ENCODE measurements at places on chromosomes 3 and 15. TPM values are rescaled to one million over a fixed set of nuclear protein-coding genes. Genes with fewer than 3 reads are reported as not detected.

DNA sequence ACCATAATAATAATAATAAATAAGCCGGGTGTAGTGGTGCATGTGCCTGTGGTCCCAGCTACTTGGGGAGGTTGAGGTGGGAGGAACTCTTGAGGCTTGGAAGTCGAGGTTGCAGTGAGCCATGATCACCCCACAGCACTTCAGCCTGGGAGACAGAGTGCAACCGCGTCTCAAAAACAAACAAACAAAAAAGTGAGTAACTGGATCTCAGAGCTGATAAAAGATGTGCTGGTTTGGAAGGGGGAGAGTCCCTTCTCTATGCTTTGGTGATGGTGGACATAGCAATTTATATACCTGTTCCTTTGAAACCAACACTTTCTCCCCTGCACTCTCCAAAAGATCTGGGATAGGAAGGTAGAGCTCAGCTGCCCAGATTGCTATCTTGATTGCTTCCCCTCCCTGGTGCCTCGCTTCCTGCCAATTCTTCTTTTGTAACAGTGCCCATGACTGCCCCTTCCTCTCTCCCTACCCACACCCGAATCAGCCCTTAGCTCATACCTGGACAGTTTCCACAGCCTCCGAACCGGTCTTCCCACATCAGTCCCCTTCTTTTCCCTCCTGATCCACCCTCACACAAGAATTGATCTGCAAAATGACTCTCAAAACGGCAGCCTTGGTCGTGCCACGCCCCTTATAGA lies 55.1 kb upstream of the UBE2E1 start:
- DNase-seq = no peak

GRCh38 chr15:40739047-40739446 lies 16.0 kb downstream of the RMDN3 start:
- DNase-seq = no peak

- no peak for DNase-seq
These were observed 21.7 kb downstream of the PARP16 start for GRCh38 chr15:65264863-65265430.

DNA sequence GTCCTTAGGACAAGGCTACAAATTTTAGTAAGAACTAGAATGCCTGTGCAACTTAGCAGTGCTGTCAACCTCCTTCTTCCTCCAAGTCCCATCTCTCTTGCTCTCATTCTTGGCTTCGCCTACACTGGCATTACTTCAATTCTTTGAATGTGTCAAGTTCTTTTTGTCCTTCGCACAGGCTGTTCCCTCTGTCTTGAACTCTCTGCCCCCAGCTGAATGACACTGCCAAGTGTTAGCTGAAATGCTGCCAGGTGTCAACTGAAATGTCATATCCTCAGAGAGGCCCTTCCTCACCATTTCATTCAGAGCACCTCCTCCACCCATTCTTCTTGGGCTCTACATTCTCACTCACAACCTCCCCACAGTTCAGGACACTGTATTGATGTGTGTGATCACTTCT lies 48.8 kb upstream of the PSMD6 start:
- DNase-seq = no peak

DNA sequence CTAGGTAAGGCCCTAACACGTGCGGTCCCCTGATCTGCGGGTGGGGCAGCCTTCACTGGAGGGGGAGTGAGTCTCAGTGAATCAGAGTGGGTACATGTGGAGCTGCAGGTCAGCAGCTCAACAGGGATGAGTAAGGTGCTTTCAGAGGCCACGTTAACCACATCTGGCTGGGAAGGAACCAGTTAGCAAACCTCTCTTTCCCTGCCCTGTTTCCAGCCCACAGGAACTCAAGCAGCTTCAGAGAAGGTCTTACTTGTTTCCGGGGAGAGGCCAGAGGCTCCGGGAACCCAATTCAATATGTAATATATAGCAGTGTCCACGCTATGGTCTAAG lies 175.3 kb downstream of the XXYLT1 start:
- no peak for DNase-seq

GRCh38 chr15:51888593-51889195 lies 59.2 kb downstream of the TMOD3 start:
- no peak for DNase-seq

DNA sequence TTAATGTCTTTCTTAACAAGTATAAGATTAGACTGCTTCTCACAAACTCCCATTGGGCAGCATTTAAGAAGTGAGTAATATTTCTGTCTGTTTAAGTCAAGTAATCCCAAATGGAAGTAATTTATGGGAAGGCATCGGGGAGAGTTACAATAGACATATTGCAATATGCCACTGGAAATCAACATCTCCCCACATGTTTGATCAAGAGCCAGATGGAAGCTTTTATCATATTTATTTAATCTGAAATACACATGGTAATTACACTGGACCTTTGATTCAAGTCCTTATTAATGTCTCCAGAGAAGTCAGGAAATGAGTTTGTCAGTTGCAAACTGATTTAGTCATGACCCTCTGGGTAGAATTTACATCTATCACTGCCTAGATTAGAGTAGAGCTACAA lies 943.8 kb downstream of the VGLL3 start:
- DNase-seq = no peak

GRCh38 chr3:195012571-195012970 lies 258.4 kb downstream of the XXYLT1 start:
- DNase-seq = no peak

DNA sequence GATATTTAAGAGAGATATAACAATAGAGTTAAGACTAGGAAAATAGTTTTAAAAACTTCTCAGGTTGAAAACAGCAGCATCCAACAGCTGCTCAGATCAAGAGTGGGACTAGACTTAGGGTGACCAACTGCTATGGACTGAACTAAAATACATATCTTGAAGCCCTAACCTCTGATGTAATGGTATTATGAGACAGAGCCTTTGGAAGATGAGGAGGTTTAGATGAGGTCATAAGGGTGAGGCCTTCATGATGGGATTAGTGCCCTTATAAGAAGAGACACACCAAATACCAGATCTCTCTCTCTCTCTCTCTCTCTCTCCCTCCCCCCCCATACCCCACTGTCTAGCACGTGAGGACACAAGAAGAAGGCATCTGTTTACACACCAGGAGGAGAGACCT lies 37.4 kb upstream of the GALNT15 start:
- no peak for DNase-seq

DNA sequence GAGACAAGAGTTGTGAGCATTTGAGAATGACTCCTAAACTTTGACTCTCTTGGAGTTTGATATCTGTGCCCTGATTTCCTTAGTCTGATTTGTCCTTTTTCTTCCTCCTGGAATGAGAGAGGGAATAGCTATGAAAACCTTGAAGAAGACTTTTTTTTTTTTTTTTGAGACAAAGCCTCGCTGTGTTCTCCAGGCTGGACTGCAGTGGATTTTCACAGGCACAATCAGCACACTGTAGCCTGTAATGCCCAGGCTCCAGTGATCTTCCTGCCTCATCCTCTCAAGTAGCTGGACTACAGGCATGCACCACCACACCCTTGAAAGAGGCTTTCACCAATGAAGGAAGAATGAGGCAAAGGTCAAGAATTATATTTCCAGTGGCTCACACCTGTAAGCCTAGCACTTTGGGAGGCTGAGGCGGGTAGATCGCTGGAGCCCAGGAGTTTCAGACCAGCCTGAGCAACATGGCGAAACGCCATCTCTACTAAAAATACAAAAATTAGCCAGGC lies 10.3 kb upstream of the ARGFX start:
- DNase-seq = no peak

GRCh38 chr3:150319900-150320299 lies 88.2 kb upstream of the TSC22D2 start:
- DNase-seq = no peak

DNA sequence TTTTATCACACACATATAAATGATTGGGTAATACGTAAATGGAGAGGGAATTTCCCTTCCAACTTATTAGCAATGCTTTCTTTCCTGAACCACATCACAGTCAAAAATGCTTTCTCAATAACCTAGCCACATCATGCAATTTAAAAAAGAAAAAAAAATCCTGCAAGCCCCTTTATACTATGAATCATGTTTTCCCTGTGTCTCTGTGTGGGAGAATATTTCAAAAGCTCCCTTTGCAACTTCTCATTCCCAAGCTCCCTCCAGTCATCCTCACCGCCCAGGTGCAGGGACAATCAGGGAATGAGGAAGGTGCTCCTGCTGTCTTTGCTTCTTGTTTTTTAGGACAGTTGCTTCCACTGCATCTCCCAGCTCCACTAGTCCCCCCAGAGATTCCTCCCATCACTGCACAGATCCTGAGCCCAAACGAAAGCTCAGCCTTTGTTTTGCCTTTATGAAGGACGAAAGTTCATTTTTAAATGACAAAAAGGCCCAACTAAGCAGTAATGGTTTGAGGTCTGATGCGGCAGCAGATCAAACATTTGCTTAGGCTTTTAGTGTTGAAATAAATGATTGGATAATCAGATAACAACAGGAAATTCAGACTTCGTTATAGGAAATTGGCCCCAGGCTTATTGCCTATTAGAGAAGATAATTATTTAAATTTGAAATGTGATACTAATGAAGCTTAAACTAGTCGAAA lies 47.8 kb upstream of the ADGRG7 start:
- DNase-seq = no peak

DNA sequence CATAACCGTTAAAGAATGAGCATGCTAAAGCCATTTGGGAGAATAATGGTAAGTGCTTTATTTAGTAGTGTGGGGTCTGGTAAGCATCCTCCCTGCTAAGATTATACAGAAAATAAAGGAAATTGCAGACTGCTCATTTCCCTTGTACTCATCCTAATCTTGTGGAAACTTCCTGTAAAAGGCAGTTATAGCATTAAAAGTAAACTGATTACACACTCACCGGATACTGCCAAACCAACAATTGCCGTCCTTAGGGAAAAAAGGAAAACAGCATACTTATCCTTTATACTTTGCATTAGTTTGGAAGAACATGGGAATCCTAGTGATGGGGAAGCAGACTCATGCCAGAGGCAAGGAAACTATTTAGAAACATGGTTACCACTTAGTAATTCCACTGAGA lies 5.3 kb upstream of the SPRED1 start:
- DNase-seq = no peak

DNA sequence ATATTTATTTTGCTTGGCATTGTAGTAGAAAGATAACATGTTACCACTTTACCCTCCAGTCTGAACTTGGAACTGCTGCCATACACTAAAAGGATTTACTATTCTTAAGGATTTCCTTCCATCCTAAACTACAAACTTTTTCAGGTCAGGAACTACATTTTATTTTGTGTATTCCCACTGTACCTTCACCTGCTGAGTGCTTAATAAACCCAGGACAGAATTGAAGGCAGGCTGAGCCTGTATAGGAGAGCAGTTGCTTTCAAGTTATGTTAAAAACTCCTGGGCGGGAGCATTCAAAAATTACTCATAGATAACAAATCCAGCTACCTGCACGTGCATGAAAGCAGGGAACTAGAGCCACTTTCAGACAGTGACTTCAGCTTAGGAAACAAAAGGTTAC lies 58.3 kb downstream of the CACNA1D start:
- DNase-seq = no peak

- no peak for DNase-seq
These were observed 42.1 kb downstream of the VGLL4 start for GRCh38 chr3:11601446-11602238.

DNA sequence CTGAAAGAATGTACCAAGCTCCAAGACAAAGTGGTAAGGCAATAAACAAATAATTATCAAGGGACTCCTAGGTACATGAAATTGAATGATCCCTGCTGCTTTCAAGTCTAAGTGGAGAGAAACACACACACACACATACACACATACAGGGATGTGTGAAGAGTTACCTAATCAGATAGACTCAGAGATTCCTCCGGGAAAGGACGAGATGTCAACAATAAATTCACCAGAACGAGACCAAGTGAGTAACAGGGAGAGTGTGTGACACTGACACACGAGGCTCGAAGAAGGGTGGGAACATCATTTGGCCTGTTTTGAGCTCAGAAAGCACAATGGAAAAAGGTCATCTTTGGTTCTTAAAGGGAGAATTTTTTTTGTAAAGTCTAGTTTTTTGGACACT lies 13.4 kb downstream of the LRIG1 start:
- no peak for DNase-seq

DNA sequence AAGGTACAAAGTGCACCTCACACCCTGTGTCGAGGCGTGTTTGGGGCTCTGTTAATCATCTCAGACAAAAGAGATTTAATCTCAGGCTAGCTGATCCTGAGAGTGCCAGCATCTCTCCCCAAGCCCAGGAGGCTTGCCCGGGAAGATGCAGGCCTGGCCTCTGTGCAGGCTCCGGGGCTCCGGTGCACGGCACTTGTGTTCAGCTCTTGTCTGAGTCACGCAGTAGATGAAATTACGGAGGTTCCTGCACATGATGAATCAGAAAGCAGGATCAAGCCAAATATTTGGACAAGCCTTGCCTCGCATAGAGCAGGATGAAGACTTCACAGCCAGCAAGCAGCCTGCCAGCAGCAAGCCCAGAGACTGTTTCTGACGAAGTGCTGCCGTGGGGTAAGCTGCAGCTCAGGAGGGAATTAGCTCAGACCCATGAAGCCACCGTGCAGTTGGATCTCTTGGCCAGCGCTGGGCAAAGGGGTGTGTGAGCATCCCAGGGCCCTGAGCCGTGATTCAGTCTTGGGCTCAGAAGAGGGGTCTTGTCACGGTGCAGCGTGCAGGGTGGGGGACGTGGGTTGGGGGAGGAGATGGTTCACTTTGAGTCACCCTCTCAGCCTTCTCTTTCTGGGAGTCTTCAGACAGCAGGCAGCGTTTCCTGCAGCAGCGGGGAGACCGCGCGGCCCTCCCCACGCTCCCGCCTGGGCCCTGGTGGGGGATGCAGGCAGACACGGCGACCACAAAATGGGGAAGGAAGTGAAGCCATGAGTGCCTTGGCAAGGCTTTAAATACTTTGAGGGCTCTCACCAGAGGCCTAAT lies 89.2 kb upstream of the MEF2A start:
- no peak for DNase-seq

Gene NANOGP8
- total RNA-seq = not detected

Gene ISLR2
- total RNA-seq = not detected

Gene CHST14
- 9.7 TPM for total RNA-seq

Gene SQOR
- 100 TPM for total RNA-seq

Data from activated T-helper 1 cell treated with anti-CD3 and anti-CD28 coated beads, Interleukin-12 subunit alpha, Interleukin-12 subunit beta, Interleukin-2, Interleukin-4 antibody, amounts not matched to agents 30 ng/mL and 10 ng/mL and 1 ng/mL, durations not matched to agents 14 hours and 24 hours and 36 hours (primary cell).